ENCODE measurements at places on chromosomes 2 and 18. TPM values are rescaled to one million over a fixed set of nuclear protein-coding genes. Genes with fewer than 3 reads are reported as not detected.

Gene REG1B
- not detected for total RNA-seq

Gene FAM228A
- not detected for total RNA-seq

Gene GLI2
- 30.4 TPM for total RNA-seq

Gene FAM237A
- not detected for total RNA-seq

Gene CHRNG
- total RNA-seq: not detected

Gene CXCR4
- 0.44 TPM for total RNA-seq

Gene VSNL1
- total RNA-seq: not detected

Gene CMPK2
- total RNA-seq: 1.00 TPM

Gene PLCD4
- total RNA-seq: 0.31 TPM

Gene PPP1R7
- 59.1 TPM for total RNA-seq

Gene GPR45
- not detected for total RNA-seq

Gene TMEM163
- 0.12 TPM for total RNA-seq

Gene EDAR
- not detected for total RNA-seq

Gene NETO1
- not detected for total RNA-seq

Gene IMPA2
- 59.3 TPM for total RNA-seq

Gene PMAIP1
- total RNA-seq: 11.9 TPM

Gene KCNG2
- not detected for total RNA-seq

Gene C1QL2
- total RNA-seq: 0.14 TPM

Gene IL36G
- total RNA-seq: not detected

Gene NDC80
- 16.5 TPM for total RNA-seq

Gene RBM43
- total RNA-seq: 3.9 TPM

Gene LHCGR
- not detected for total RNA-seq

Gene RTP5
- not detected for total RNA-seq

Gene EMILIN1
- not detected for total RNA-seq

Gene C2orf72
- total RNA-seq: 6.5 TPM

Gene GAREM2
- 6.3 TPM for total RNA-seq

Gene RBBP8
- total RNA-seq: 31.5 TPM

Gene RIT2
- not detected for total RNA-seq

Gene QPCT
- total RNA-seq: 18.6 TPM

Gene TMEM178A
- 0.10 TPM for total RNA-seq

Gene ATG16L1
- 49.2 TPM for total RNA-seq

All from A549 treated with DMSO at 1 μM for 4 hours (cell line).